ENCODE measurements at places on chromosomes 7 and 10. TPM values are rescaled to one million over a fixed set of nuclear protein-coding genes. Genes with fewer than 3 reads are reported as not detected.

DNA sequence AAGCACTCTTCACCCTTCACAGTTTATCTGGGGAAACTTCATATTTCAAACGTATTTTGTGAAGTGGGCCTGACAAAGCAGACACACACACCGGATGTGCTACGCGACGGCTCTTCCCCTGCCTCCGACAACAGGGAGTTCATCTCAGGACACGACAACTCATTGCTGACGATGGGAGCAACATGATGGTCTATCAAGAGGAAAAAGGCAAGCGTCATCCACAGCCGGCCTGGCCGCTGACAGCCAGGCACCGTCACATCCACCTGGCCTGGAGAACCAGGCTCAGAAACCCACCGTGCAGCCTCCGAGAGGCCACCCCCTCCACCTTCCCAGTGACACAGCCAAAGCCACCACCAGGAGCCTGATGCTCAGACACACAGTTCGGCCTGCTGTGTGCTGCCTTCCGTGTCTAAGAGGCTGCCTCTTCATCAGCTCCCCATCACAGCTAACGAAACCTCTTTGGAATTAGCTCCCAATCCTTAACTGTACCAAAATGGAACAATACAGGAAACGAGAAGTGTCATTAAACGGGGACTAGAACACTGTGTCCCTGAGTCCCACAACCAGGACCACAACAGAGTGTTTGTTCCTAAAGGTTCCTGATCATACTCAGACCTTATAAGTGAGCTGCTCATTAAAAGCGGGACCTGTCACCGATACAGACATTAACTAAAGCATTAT lies 76.7 kb downstream of the SFMBT2 start:
- no peak for DNase-seq

DNA sequence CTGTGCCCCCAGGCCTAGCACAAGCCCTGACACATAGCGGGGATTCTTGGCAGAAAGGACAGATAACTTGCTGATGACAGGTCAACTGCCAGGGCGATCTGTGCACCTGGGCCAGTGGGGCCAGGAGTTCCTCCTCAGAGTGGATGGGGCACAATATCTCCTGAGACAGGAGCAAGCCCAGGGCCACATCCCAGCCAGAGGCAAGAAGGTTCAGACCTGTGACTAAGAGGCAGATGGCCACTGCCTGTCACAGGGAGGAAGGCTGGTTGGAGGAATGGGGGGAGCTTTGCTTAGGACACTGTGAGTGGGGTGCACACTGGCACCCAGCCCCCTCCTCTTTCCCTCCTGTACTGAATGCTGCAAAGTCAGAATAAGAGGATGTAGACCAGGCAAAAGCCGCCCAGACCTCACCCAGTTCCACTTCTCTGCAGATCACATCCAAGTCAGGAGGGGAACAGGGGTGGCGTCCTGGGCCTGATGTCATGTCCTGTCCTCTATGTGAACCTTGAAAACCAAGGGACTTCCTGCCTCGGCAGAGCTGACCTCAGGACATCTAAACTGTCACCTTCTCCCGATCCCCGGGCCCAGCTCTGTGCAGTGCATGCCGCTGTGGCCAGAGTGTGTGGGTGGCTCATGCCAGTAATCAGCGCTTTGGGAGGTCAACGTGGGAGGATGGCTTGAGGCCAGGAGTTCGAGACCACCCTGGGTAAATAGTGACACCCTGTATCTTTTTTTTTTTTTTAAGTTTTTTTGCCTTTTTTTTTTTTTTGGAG lies 1.3 kb downstream of the GUSB start:
- DNase-seq, result peak; percentile 67

GRCh38 chr10:121736315-121737130 lies 138.3 kb upstream of the FGFR2 start:
- peak; percentile 69 for DNase-seq

- DNase-seq, result peak; percentile 96
Measured at GRCh38 chr10:87094373-87095235, at the start of the genes GLUD1 and SHLD2. GLUD1 (minus strand) TSS chr10:87094843; CDS start chr10:87094769, 74 bp downstream. SHLD2 (plus strand) TSS chr10:87095206; CDS start chr10:87151355, 56,149 bp downstream.

- DNase-seq, result no peak
Measured at GRCh38 chr7:16091701-16092310, 329.5 kb downstream of the CRPPA start.

The TMEM229A gene
- 0.88 TPM for polyA plus RNA-seq

DNA sequence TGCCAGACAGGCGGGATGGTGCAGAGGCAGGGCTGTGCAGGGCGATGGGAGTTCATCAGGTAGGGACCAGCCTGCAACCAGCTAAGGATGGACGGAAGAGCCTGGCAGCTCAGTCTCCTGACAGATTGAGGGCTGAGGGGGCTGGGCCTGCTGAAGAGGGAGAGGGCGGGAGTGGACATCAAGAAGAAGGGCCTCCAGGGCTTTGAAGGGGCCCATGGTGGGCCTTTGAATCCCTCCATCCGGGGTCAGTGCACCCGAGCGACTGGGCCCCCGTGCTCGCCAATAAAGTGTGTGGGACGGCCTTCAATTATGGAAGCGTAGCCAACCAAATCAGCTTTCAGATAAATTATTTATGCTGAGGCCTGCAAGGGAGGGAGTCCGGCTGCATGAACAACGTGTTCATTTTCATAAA lies 431.2 kb downstream of the RPS24 start:
- peak; percentile 55 for DNase-seq

- peak; percentile 97 for DNase-seq
Measured at GRCh38 chr7:151245360-151246101, 3.0 kb downstream of the SMARCD3 start.

- no peak for DNase-seq
Measured at GRCh38 chr7:155287284-155287935, 10.3 kb upstream of the INSIG1 start.

The ZNF727 gene
- not detected for polyA plus RNA-seq

- no peak for DNase-seq
Measured at GRCh38 chr7:23306936-23307521, 7.9 kb downstream of the MALSU1 start.

DNA sequence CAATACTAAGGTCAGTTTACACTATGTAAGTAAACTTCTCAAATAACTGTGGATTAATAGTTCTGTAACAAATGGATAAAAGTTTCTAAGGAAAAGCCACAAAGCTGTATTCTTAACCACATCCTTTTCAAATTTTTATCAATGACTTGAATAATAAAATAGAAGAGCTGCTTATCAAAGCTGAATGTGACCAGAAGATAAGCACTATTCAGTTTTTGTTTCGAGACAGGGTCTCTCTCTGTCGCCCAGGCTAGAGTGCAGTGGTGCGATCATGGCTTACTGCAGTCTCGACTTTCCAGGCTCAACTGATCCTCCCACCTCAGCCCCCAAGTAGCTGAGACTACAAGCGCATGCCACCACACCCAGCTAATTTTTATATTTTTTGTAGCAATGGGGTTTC lies 17.0 kb downstream of the UPF2 start:
- DNase-seq, result no peak

Measured in SK-N-SH (cell line).